ENCODE measurements at places on chromosomes 2 and 18.

DNA sequence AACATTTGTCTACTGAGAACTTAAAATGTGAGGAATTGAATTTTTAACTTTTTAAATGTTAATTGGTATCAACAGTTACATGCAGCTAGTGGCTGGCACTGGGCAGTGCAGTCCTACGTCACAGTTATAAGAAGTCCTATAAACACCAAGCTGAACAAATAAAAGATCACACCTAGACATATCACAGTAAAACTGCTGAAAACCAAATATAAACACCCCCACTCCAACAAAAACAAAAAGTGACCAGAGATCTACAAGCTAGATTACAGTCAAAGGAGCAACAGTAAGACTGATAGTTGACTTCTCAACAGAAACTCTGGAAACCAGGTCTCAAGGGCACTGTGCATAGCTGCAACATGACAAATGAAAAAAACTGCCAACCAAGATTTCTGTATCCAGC is 19.4 kb downstream of the TLK1 start:
- no peak for DNase-seq

DNA sequence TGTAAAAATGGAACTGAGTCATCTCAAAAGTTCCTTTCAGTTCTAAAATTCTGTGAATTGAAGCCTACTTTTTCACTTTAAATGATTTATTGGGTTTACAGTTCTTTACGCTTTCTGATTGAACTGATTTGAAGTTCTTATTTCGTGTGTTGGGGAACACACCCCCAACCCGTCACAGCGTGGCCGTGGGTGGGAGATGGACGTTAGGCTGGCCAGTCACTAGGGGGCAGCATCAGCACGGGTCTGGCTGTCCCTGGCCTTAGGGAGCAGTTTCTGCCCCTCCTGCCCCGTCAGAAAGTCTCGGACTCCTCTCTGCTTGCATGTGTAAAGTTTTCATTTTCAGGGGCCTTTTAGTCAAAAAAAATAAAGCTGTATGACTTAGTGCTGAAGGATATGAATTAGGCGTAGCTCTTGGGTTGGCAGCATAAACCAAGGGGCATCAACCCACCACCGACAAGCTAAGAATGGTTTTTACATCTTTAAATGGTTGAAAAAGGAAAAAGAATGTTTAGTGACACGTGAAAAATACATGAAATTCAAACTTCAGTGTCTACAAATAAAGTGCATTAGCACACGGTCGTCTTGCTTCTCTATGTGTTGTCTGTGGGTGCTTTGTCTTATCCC is 63.4 kb downstream of the ZCCHC2 start:
- DNase-seq, result no peak

- no peak for DNase-seq
Measured at GRCh38 chr18:58727776-58728500, 56.7 kb downstream of the MALT1 start.

- no peak for DNase-seq
Measured at GRCh38 chr2:18487106-18487913, 73.1 kb downstream of the RDH14 start.

GRCh38 chr2:769771-770170 is 92.6 kb upstream of the TMEM18 start:
- no peak for DNase-seq

- DNase-seq, result no peak
Measured at GRCh38 chr2:88227446-88227845, 57.3 kb downstream of the THNSL2 start.

DNA sequence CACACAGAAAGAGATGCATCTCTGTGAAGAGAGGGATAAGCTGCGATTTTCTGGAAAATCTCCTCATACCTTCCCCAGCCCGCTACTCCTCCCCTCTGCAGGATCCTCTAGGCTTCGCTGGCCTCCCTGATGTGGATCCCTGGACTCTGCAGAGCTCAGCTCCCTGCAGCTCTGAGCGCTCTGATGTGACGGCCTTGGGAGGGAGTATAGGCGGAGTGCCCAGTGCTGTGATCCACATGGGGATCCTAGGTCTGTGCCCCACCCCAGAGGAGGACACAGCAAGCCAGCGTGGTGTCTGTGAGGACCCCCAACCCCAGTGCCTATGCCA is 111.0 kb downstream of the GYPC start:
- DNase-seq, result no peak

DNA sequence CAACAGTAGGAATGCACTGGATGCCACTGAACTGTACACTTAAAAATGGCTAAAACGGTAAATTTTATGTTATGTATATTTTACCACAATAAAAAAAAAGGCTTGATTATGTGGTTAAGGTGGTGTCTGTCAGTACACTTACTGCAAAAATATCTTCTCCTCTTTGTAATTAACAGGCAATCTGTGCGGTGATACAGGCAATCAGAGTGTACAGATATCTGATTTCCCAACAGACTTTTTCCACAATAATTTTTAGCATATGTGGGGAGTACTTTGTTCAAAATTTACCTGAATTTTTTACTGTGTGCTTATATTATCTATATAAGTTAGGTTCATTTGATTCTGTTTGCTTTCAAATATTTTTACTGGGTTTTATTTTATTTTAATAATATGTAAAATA is 175.0 kb upstream of the PGAP1 start:
- DNase-seq, result no peak

- DNase-seq, result no peak
Measured at GRCh38 chr2:219122202-219122980, 38.2 kb downstream of the NHEJ1 start.

GRCh38 chr2:28764909-28765711 is 13.5 kb downstream of the PPP1CB start:
- no peak for DNase-seq

DNA sequence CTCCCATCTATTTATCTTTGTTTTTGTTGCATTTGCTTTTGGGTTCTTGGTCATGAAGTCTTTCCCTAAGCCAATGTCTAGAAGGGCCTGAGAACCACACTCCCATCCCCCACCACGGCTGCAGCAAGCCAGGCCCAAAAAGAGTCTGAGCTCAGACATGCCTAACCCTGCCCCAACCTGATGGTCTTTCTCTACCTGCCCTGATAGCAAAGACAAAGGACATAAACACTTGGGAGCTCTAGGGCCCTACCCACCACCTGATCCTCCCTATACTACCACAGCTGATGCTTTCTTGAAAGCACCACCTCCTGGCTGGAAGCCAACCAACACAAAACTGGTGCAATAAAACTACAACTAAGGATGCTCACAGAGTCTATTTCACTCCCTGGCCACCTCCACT is 233.4 kb downstream of the WDR7 start:
- no peak for DNase-seq

Data from KG1 (cell line).